ENCODE measurements at places on chromosomes 6 and 20.

DNA sequence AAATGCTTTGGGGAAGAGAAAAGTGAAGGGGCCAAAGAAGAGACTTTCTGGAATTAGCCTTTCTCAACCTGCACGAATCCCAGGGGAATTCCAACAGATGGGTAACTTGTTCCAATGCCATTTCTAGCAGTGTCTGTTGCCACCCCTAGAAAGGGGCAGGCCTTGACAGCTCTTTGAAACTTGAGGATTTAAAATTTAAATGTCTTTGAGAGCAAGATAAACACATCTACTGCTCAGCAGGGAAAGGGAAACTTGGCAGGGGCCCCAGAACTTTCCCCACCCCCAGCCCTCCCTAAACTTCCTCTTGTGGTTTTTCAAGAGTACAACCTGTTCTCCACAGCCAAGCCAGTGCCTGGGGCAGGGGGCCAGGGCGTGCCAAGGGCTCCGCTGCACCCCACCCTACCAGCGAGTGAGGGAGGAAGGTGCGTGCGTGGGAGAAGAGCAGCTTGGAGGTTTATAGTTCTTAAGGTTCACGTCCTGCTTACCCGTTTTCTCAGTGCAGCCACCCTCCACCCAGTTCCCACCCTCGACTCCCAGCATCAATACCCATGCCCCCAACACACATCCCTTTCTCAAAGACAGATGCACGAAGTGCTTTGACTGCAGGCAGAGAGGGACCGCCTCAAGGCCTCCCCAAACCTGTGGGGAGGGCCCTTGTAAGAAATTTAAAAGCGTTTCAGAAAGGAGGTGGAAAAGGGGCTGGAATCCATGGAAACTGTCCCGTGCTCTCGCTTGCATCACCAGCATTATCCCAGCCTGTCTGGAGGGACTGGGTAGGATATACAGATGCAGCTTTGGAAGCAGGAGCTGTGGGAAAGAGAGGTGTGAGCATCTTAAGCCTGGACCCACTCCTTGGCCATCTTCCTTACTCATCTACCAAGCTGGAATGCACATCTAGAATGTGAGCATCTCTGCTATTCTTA lies 4.5 kb upstream of the TAF8 start:
- no peak for DNase-seq

DNA sequence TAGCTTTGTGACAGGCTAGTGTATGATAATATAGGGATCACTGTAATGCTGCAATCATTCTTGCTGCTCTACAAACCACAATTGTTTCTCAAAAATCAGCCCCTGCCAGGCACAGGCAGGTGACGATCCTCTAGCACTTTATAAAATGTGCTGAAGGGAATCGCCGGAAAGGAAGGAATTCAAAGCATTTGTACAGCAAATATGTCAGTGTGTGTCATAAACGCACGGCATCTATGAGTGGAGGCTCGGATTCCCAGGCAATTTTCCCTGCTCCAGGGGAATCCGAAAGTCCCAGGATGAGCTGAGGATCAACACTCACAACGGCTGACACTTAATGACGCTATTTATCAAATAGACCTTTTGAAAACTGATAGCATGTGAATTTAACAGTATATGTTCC lies 1.4 kb downstream of the PHACTR1 start:
- no peak for DNase-seq

DNA sequence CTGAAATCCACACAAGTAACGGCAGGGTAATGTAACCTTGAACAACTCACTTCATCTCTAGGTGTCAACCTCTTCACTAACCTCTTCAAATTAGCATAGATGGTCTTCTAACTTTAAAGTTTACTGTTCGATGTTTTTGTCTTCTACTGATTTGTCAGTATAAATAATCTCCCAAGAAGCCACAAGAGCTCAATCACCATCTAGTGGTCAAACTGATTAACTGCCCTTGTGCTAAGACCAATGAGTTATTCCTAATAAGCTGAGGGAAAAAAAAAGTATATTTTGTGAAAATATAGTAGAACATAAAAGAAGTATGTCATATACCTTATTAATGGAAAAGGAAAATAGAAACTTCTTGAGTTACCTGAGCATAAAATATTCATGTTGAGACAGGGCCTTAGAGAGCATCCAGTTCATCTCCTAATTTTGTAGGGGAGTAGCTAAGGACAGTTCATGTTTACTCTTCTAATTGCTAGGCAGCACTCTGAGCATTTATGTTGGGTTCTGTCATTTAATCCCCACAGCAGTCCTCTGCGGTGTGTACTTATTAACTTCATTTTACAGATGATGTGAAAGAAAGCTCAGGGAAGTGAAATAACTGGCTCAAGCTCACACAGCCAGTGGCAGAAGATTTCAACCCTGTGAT lies 317.1 kb downstream of the ESR1 start:
- no peak for DNase-seq

- no peak for DNase-seq
Measured at GRCh38 chr20:19254956-19255355, 42.5 kb downstream of the SLC24A3 start.

DNA sequence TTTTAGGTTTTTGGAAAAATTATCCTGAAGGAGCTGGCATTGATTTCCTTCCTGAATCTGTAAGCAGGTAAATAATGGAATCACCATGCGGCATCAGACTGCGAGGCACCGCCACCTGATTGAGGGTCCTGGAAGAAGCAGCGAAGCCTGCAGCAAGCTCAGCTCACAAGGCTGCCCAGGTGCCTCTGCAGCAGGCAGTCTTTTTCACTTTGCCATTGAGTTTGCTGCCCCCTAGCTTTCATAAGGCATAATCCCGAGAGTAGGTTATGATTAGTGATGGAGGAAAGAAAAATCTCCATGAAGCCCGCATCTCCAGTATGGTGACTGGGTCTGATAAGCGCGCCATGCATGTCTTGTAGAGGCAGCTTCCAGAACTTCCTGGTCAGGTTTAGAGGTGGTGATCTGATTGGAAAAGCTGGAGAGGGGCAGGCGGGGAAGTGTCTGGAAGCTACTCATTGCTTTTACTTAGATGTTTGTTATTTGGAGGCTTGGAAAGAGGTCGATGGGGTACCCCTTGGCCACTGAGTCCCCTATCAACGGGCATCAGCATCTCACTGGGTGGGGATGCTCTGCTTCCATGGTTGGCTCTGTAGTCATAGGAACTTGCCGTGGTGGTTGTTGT lies 26.7 kb downstream of the IYD start:
- peak; percentile 37 for DNase-seq

- peak; percentile 66 for DNase-seq
Measured at GRCh38 chr20:21615617-21616080, 89.8 kb upstream of the PAX1 start.

- no peak for DNase-seq
Measured at GRCh38 chr6:122790423-122791309, 1.6 kb downstream of the SMPDL3A start.

- DNase-seq: no peak
Measured at GRCh38 chr20:44354979-44355497, 461 bp upstream of the HNF4A start.

DNA sequence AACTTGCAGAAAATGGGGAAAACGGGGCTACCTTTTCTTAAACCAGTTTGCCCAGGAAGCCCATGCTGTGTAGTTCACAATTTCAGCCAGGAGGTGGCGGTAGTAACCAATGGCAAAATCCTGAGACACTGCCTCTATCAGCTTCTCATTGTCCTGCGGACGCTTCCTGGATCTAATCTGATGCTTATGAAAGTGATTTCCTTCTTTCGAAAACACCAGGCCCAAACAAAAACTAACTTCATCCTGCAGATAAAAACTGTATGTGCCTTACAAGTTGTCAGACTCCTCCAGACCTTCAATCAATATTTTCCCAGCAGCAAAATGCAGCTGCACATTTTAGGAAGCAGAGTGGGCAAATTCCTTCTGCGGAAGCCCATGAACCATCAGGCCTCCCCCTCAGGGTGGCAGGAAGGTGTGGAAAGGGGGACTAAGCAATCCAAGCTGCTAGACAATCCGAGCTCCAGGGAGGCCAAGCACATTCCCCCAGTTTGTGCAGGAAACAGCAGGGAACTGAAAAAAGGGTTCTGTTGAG lies 88.5 kb downstream of the LY86 start:
- peak; percentile 72 for DNase-seq

DNA sequence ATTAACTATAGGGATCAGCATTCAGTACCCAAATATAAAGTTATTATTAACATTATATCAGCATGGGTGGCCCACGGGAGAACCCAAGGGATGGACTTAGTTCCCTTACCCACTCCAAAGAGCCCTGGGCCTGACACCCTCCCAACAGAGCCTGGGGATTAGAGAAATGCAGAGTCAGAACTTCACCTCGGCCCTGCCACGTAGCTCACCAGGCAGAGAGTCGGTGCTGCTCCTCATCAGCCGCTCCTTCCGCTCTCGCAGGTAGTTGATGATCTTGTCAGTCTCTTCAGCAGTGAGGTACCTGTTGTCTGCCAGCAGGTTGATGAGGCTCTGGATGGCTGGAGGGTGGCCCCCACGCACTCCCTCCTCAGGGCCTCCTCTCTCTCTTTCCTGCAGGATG lies 26.6 kb downstream of the NCOA5 start:
- no peak for DNase-seq

GRCh38 chr20:47231382-47232039 lies 125.0 kb downstream of the ZMYND8 start:
- DNase-seq: no peak

- no peak for DNase-seq
Measured at GRCh38 chr6:111992851-111993250, 61.1 kb upstream of the CCN6 start.

GRCh38 chr6:106475284-106475683 lies 114.8 kb downstream of the CRYBG1 start:
- no peak for DNase-seq

- no peak for DNase-seq
Measured at GRCh38 chr20:58099956-58100730, 128.3 kb downstream of the ANKRD60 start.

- DNase-seq: no peak
Measured at GRCh38 chr6:154408891-154409500, 52.4 kb upstream of the IPCEF1 start.

- no peak for DNase-seq
Measured at GRCh38 chr6:24394780-24395437, 7.8 kb upstream of the MRS2 start.
